Dermis microvascular lymphatic vessel endothelial cell (primary cell): ENCODE measurements at places on chromosomes 11 and 22.

GRCh38 chr22:44924710-44925109 is 85.1 kb downstream of the PHF21B start:
- no peak for DNase-seq

GRCh38 chr11:120867988-120868387 is 155.9 kb upstream of the TBCEL start:
- no peak for DNase-seq

DNA sequence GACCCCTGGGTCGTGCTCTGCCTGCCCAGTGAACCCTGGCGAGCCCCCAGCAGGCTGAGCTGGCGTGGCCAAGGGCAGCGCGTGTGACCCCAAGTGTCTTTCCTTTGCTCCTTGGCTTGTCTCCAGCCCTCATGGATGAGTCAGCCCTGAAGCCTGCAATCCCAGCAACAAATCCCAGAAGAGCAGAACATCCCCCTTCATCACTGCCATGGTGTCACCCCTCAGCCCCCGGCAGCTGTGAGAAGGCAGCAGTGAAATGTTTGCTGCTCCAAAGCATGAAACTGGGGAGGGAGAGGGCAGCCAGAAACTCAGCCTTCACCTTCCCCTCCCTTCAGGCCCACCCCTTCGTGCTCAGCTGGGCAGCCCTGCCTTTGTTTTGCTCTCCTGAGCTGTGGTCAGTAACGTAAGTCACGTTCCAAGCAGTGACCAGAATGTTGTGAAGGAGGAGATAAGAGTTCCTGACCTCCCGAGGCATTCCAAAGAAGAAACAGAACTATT is 29.8 kb downstream of the ADAMTS15 start:
- DNase-seq: peak; percentile 74

- DNase-seq: no peak
Measured at GRCh38 chr22:27406389-27406861, 395.1 kb downstream of the MN1 start.

DNA sequence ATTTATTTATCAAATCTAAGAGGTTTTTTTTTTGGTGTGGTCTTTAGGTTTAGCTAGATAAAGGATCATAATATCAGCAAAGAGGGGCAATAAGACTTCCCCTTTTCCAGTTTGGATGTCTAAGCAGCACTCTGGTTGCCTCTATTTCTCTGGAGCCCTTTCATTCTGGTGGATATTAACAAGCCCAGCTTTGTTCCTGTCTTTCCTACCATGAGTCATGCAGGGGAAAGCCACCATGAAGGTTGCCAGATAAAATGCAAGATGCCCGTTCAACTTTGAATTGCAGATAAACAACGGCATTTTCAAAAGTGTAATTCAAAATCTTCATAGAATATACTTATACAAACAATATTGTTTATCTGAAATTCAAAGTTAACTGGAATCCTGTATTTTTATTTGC is 143.6 kb downstream of the ADAMTS15 start:
- peak; percentile 33 for DNase-seq

DNA sequence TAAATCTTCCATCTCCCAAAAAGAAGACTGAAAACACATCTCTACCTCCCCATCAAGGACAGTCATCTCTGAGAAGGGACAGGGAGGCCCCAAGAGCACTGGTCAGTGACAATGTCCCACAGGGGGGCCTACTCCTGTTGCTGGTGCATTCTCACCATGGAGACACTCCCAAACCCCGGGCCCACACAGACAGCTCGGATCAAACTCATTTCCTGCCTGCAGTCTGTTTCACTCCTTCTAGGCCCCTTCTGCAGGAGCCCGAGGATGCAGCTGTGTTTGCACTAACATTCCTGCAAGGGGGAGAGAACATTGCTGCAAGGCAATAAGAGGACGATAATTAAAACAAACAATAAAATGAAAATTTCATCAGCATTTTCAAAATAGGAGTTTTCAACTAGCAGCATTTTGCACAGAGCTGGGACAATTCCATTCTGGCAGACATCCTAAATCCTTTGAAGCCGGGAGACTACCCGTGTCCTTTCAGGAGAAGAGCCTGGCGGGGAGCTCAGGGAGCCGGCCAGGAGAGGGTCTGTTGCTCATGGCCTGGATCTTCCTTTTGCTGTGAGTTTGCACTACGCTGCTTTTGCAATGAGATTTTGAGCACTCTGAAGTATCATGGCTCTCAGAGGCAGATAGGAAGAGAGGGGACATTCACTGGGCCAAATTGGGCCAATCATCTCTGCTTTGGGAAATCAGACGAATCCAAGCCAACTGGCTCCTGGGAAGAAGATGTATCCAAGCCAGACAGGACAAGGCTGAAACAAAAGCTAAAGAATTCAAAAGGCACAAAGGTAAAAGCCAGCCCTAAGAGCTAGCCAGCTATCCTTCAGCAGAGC is 33.2 kb downstream of the SPATA19 start:
- no peak for DNase-seq

- no peak for DNase-seq
Measured at GRCh38 chr11:120894202-120894985, 129.5 kb upstream of the TBCEL start.

DNA sequence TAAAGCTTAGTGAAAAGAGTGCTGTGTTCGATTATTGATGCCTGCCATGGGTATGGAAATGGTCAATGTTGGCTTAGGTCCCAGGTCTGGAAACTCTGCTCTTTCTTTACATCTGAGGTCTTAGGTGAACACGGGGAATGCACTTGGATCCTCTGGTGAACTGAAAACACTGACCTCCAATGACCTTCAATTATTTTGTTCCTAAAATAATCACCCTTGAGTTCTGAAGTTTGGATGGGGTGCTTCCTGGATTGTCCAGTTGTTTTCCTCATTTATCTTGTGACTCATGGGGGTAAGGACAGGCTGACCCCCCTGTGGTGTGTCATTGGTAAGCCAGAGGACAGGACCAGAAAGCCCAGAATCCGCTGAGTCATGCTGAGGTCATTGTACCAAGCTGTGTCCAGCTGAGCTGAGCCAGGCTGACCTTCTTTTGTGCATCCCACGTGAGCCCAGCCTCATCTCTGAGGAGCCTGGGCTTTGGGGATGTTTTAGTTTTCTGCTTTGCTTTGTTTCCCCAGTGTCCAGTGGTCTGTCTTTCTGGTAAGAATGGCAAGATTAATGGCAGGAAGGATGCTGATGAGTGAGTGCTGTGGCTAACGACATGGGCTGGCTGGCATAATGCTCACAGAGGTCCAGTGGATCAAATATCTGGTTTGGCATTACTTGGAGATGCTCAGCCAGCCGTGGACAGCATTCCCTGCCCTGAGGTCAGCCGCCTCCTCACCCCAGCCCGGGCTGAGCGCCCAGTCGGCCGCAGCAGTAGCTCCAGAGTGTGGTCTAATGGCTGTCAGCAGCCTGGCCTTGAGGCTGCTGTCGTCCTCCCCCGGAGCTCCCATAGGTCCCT is 35.6 kb downstream of the AMPD3 start:
- peak; percentile 64 for DNase-seq

DNA sequence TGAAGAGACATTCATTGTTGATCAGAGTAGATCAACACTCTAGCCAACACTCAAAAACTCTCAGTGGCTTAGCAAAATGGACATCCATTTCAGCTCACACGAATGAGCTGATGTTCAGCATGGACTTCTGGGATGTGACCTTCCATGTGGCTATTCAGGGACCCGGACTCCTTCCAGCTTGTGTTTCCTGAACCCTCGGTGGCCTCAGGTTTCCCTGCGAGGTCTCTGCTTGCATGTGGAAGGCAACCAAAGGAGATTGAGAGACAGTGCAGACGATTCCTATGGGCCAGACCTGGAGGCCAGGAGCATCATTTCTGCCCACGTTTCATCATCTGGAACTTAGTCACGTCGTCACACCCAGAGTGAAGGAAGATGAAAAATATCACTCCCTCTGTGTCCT is 1137.4 kb downstream of the TBC1D22A start:
- no peak for DNase-seq

DNA sequence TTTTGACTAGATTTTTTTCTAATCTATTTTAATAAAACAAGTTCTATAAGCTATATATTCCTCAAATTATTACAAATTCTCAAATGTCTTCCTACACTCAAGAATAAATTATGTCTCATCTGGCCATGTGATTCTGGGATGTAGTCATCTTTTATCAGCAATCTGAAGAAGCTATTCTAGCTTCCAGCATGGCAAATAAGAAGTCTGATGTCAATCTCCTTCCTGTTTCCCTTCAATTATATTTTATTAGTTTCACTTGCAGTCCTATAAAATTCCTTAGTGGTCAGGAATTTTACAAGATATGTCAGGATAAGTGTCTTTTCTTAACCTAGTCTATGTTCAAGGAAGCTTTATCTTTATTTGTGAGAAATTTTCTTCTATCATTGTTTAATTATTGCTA is 10.4 kb upstream of the ANO3 start:
- no peak for DNase-seq
